Mesothelial cell of epicardium (in vitro differentiated cells): ENCODE measurements at places on chromosomes 2 and 18. TPM values are rescaled to one million over a fixed set of nuclear protein-coding genes. Genes with fewer than 3 reads are reported as not detected.

DNA sequence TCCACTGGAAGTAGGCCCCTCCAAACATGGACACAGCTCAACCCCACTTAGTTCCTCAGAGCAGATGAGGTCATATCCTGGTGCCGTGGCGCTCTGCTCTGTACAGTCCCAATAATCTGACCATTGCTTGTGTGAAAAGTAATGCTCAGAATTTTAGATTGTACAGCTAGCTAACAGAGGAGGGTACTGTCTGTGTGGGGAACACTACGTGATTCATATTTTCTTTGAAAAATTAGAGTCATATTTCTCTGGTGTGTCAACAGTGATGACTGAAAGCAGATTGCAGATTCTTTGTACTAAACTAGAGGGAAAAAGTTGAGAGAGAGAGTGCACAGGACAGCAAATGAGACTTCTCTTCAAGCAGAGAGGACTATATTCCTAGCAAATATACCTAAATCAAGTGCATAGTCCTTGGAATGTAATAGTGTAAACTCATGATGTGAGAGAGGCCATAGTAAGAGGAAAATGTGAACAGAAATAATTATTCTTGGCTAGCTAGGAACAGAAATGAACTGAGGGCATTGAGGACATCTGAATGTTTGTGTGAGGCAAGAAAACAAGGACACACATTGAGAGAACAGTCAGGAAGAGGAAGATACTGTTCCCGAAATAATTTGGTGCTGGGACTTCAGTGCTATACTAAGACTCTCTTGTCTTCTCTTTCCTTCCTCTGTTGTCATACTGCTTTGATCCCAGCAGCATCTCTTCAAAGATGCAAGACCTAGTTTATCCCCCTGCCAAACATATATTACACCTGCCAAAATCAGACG, 157.0 kb upstream of the RND3 start:
- H3K4me3 ChIP-seq = no peak overlapping the region
- H3K36me3 ChIP-seq = no peaks in the 10 kb centered on the region
- no peaks in the 10 kb centered on the region for H3K27me3 ChIP-seq
- H3K4me1 ChIP-seq = peaks cover 33% of the 10 kb centered on the region

UGT1A1 gene
- not detected in 3 replicates for total RNA-seq

ZNF142 gene
- 31.4 to 34.1 TPM (median 32.9 TPM) in 3 replicates for total RNA-seq

GRCh38 chr18:58544616-58545337, 84.1 kb downstream of the ALPK2 start:
- H3K27ac ChIP-seq = no peak overlapping the region
- H3K4me3 ChIP-seq = no peak overlapping the region
- H3K27me3 ChIP-seq = no peaks in the 10 kb centered on the region
- no peaks in the 10 kb centered on the region for H3K36me3 ChIP-seq

REG3G gene
- total RNA-seq = not detected in 3 replicates

DNA sequence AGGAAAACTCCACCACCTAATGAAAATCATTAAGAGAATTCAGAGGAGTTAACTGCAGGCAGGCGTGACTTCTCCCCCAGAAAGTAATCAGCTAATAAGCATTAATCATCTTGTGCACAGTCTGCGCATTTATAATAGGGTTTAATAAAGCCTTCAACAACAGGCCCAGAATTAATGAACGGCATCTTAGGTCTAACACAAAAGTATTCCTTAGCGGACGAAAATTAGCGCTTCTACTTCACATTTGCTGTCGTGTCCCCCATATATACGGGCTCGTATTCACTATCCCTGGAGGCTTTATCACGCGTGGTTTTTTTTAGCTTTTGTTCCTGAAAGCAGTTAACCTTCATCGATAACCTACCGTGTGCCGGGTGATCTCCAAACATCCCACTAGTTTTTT, 1.8 kb downstream of the ATP8B1 start:
- no peak for DNase-seq
- H3K27me3 ChIP-seq = peaks cover 43% of the 10 kb centered on the region
- peak overlapping the region; percentile 87 for H3K4me3 ChIP-seq
- peak overlapping the region; percentile 13 for H3K27ac ChIP-seq

DNA sequence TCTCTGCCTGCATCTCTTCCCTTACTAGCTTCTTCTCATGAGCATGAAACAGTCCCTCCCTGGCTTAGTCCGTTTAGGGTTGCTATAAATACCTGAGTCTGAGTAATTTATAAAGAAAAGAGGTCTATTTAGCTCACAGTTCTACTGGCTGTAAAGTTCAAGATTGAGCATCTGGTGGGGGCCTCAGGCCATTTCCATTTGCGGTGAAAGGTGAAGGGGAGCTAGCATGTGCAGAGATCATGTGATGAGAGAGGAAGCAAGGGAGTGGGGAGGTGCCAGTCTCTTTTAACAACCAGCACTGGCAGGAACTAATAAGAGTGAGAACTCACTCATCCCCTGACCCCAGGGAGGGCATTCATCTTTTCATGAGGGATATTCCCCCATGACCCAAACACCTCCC, 26.8 kb downstream of the RHBDD1 start:
- no peak overlapping the region for H3K4me3 ChIP-seq
- no peak for DNase-seq

DNA sequence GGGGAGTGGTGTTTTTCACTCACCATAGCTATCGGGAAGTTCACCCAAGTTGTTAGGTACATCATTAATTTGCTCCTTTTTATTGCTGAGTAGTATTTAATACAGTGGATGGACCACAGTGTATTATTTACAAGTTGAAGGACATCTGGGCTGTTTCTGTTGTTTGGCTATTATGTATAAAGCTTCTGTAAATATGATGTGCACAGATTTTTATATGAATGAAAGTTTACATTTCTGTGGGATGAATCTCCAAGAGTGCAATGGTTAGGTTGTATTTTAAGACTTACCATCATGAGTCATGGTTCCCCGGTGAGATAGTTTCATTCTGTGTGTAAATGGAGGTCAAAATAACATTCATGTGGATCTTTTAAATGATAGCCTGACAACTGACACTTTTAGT, 337.4 kb downstream of the PTPRM start:
- H3K4me3 ChIP-seq = no peak overlapping the region
- H3K4me1 ChIP-seq = peaks cover 6% of the 10 kb centered on the region
- no peaks in the 10 kb centered on the region for H3K27me3 ChIP-seq
- no peak for DNase-seq

GRCh38 chr2:227325839-227326195, 766 bp downstream of the MFF start:
- H3K4me1 ChIP-seq = peaks cover 28% of the 10 kb centered on the region
- peak overlapping the region; percentile 99 for H3K27ac ChIP-seq
- H3K27me3 ChIP-seq = no peaks in the 10 kb centered on the region
- peak overlapping the region; percentile 95 for H3K4me3 ChIP-seq
- peaks cover 15% of the 10 kb centered on the region for H3K36me3 ChIP-seq
- peak; percentile 23 for DNase-seq

DNA sequence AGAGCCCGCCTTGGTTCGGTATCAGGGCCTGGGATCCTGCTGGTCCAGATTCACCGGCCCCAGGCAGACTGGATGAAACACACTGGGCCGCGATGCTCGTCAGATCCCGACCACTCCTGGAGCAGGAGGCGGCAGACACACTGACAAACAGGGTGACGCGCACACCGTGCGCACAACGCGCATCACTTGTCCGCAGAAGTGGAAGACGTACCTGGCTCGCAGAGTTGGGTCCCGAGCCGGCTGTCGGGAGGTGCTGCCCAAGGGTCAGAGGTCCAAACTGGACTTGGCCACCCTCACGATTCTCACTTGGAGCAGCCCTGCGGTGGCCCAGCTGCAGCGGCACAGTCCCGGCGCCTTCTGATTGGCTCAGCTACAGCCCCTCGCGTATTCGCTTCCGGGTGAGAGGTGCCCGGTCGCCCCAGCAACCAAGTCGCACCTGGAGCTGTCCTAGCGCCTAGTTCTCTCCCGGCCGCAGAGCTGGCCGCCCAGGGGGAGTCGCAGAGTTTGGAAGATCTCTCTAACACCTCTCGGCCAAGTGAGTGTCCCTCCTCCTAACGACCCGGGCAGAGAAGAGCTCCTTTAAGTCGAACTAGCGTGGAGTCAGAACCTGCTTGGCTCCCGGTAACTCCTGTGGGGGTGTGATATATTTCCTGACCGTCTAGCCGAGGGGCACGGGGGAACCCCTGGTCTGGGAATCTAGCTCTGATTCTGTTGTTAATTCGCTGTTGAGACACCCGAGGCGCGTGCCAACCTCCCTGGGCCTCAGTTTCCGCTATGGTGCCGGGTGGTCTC, at the start of the genes DHX57 and MORN2:
DHX57 (minus strand) TSS at position 359 of the 792 bp plus-strand sequence. CDS start 7,529 bp downstream, outside the sequence.
MORN2 (plus strand) TSS at position 401 of the 792 bp plus-strand sequence.
- peaks cover 21% of the 10 kb centered on the region for H3K4me1 ChIP-seq
- H3K4me3 ChIP-seq = peak within 1 kb of the TSS; percentile 84
- peaks cover 21% of the 10 kb centered on the region for H3K36me3 ChIP-seq
- DNase-seq = peak; percentile 80

TRAF3IP1 gene
- 17.5 to 23.2 TPM (median 21.4 TPM) in 3 replicates for total RNA-seq

DNA sequence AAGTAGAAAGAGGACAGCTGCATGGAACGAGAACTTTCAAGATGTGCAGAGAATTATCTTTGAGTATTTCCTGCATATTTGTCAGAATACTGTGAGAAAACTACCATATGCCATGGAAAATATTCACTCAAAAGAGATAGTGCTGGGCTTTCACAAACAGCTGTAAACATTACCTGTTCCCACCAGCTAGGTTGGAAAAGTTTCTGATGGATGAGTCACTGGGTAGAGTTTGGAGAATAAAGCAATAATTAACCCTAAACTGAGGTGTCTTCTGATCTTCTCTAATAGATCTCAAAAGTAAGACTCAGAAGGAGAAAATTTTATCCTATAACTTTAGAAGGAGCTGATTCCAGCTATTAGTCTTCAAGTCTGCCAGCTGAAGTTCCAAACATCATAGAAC, 3.9 kb upstream of the FSIP2 start:
- no peak for DNase-seq
- no peaks in the 10 kb centered on the region for H3K4me1 ChIP-seq
- no peak overlapping the region for H3K27ac ChIP-seq
- no peak overlapping the region for H3K4me3 ChIP-seq
- no peaks in the 10 kb centered on the region for H3K36me3 ChIP-seq

DNA sequence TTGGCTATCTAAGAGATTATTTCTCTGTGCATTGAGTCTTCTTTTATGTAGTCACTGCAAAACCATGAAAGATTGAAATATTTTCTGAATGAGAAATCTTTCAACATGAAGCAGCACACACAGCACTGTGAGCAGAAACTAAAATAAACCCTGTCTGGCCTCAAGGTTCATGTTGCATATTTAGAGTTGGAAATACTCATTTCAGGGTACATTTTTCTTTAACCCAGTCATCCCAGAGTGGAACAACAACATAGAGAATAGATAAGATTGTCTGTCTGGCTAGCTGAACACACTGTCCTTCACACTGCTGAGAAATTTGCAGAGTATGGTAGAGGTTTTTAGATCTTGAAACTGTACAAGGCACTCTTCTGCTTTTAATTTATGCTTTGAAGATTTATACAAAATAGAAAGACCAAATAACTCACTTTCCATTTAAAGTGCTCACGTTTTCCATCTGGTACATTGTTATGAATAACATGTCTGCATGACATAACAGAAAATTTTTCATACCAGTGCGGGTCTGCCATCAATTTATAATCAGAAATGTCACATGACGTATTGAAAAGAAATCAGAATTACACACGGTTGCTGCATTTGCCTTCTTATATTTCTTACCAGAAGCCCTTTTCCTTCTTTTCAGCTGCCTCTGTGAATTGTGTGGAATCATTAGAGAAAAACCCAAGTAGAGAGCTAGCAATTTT, 25.0 kb upstream of the FN1 start:
- peak overlapping the region; percentile 47 for H3K27ac ChIP-seq
- no peak for DNase-seq
- peaks cover 29% of the 10 kb centered on the region for H3K4me1 ChIP-seq
- H3K36me3 ChIP-seq = no peaks in the 10 kb centered on the region

DNA sequence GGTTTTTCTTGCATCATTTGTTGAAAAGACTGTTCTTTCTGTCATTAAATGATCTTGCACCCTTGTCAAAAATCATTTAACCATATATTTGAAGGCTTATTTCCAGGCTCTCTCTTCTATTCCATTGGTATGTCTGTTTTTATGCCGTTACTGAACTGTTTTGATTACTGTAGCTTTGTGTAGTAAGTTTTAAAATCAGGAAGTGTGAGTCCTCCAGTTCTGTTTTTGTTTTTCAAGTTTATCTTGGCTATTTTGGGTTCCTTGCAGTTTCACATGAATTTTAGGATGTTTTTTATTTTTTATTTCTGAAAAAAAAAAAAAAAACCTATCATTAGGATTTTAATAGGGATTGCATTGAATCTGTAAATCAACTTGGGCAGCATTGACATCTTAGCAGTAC, 39.0 kb downstream of the SLC39A10 start:
- no peak overlapping the region for H3K4me3 ChIP-seq
- DNase-seq = no peak
- H3K27me3 ChIP-seq = no peaks in the 10 kb centered on the region
- H3K4me1 ChIP-seq = no peaks in the 10 kb centered on the region
- H3K36me3 ChIP-seq = peaks cover 83% of the 10 kb centered on the region
- H3K27ac ChIP-seq = no peak overlapping the region

CYB5A gene
- 36.5 to 46.5 TPM (median 37.6 TPM) in 3 replicates for total RNA-seq

GNLY gene
- 0.43 TPM in 1 of 3 replicates, not detected in the others for total RNA-seq

RFTN2 gene
- 7.7 to 9.9 TPM (median 9.7 TPM) in 3 replicates for total RNA-seq

- H3K4me1 ChIP-seq = no peaks in the 10 kb centered on the region
- H3K27me3 ChIP-seq = no peaks in the 10 kb centered on the region
- H3K4me3 ChIP-seq = no peak overlapping the region
- H3K27ac ChIP-seq = no peak overlapping the region
- no peaks in the 10 kb centered on the region for H3K36me3 ChIP-seq
Measured at GRCh38 chr2:164498836-164499235, 122.4 kb downstream of the GRB14 start.

STK25 gene
- total RNA-seq = 183 to 193 TPM (median 192 TPM) in 3 replicates

SERTAD2 gene
- total RNA-seq = 39.1 to 42.2 TPM (median 41.5 TPM) in 3 replicates

- peaks cover 3% of the 10 kb centered on the region for H3K4me1 ChIP-seq
- H3K27me3 ChIP-seq = peaks cover 8% of the 10 kb centered on the region
Measured at GRCh38 chr18:45116116-45116515, 435.4 kb downstream of the SETBP1 start.

DNA sequence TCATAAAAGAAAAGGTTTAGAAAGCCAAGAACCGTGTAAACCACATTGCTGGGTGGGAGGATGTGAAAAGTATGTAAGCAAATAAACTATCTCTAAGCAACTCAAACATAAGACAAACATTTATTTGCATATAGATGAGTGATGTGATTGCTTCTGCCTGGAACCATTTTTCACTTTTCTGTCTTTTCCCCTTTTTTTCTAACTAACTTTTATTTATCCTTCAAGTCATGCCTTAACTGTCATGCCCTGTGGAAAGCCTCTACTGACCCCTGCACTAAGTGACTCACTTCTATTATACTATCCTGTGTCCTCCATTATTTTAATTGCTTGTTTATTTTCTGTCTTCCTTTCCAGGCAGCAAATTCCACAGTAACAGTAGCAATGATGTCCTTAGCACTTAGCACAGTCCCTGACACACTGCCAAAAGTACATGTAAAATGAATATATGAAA, 87.5 kb upstream of the CTAGE1 start:
- H3K4me1 ChIP-seq = peaks cover 16% of the 10 kb centered on the region
- H3K27me3 ChIP-seq = no peaks in the 10 kb centered on the region
- peaks cover 5% of the 10 kb centered on the region for H3K36me3 ChIP-seq
- DNase-seq = no peak

DNA sequence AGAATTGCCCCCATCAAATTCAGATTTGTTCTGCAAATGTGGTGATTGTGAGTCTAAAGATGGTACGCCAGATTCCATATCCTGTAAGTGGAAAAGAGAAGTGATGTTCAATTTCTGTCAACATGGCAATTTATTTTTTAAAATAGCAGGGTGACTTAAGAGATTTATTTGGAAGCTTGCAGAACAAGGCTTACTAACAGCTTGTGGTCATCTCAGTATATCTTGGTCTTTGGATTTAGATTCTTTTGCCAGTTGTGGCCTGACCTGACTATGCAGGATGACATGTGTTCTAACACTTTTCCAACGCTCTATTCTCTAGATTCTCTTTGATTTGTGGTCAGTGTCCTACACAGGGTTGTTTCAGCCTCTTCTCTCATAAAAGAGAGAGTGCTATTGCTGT, 74.4 kb downstream of the MAP3K20 start:
- peaks cover 8% of the 10 kb centered on the region for H3K36me3 ChIP-seq
- H3K27ac ChIP-seq = no peak overlapping the region
- DNase-seq = no peak
- no peaks in the 10 kb centered on the region for H3K27me3 ChIP-seq
